ENCODE measurements at places on chromosomes 2 and 18.

GRCh38 chr18:13290856-13291271, 72.3 kb downstream of the LDLRAD4 start:
- DNase-seq: no peak

DNA sequence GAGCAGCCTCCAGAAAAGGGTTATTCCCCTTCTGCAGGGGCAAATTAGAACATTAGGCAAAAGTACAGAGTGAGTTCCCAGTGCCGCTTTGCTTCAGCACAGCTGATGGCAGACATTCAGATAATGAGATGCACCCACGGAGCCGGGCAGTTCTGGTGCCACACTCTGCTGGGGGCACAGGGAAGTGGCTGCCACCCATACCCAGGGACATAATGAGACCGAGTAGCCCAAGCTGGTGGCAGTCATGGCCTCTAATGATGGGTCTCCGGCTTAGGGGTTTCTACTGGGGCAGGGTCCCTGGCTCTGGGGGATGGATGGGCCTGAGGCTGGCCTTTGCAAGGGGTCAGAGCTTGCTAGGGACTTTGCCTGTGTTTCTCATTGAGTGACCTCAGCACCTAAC, 26.2 kb downstream of the GLI2 start:
- no peak for DNase-seq

- DNase-seq: no peak
Observed at GRCh38 chr2:98374286-98374685, 28.0 kb downstream of the CNGA3 start.

- no peak for DNase-seq
Observed at GRCh38 chr2:237889016-237889415, 29.6 kb downstream of the RAMP1 start.

DNA sequence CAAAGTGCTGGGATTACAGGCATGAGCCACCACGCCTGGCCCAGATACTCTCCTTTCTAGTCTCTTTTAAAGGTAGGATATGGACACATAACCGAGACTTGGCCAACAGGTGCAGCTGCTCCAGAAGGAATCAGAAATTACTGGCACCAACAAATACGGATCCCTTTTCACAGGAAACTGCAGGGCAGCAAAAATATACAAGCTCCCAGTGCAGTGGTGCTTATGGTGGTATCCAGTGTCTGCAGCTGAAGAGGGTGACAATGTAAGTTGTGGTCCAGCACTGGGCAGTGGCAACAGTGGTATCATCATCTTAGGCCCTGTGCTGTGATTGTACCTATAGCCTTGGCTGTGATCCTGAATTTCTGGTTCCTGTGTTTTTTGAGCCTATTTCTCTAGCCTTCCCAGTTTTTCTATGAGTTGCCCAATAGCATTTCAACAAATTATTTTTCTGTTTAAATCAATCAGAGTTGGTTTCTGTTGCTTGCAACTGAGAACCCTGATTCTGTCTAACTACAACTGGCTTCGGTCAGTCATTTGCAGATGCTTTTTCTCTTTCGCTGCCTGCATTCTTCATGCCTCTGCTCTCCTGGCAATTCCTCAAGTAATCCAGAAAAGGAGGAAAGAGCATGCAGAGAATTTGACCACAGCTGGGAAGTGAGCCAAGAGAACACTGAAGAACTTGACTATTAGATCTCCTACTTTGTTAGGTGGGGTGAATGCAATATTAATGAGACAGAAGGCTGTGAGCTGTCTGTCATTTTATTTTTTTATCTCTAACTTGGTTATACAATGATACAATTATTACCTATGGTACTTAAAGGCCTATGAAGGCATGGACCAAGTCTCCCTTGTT, 30.8 kb upstream of the EML4 start:
- DNase-seq: peak; percentile 79

DNA sequence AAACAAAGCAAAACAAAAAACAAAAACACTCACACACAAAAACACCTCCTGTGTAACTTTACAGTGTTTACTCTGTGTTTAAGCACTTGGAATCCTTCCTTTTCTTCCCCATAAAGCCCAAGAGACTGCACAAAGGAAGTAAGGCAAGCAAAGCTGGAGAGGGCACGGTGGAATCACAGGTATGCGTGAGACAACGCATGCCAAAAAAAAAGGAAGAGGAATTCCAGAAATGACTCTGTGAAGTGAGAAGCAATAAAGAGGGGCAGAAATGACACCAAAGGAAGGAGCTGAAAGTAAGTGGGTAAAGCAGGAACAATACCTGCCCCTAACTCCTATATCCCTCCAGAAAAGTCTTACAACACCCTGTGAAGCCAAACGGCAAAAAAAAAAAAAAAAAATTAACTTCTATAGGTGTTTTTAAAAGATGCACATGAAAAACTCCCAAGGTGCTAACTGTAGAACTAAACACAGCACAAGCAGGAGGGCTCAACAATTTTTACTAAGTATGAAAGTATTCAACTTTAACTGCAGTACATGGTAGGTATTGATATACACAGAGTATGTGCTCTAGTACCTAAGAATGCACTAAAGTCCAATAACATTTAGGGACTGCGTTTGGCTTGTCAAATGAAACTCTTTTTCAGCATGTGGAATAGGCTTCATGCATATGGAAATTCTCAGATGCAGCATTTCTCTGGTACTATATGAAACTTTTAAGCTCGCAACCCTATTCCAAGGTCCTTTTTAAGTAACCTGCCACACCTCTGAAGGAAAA, 9.1 kb downstream of the RND3 start:
- no peak for DNase-seq

GRCh38 chr2:213411582-213412289, 127.5 kb downstream of the SPAG16 start:
- no peak for DNase-seq

DNA sequence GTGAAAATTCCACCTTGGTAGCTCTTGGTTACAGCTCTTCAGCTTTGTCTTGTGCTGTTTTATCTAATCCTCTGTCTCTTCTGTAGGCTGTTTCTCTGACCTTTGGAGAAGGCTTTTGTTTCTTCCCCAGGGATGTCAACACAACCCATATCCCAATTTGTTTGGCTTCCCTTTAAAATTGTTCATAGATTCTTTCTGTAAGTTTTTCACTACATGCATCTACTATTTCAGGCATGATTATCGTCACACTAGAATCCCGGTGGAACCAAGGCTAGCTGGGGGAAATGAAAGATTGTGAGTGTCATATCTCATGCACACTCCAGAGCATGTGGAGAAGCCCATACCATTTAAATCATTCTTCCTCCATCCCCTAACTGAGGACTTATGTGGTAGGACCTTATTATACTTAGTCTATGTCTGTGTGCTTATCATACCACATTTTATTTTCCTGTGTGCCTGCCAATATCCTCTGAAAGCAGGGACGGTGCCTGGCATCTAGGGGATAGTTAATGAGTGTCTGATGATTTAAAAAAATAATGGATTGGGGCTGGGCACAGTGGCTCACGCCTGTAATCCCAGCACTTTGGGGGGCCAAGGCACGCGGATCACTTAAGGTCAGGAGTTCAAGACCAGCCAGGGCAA, 59.9 kb downstream of the CRIM1 start:
- no peak for DNase-seq

- DNase-seq: no peak
Observed at GRCh38 chr2:27191070-27191829, 20.6 kb upstream of the ATRAID start.

GRCh38 chr2:172931256-172931894, 144.3 kb upstream of the MAP3K20 start:
- DNase-seq: no peak

DNA sequence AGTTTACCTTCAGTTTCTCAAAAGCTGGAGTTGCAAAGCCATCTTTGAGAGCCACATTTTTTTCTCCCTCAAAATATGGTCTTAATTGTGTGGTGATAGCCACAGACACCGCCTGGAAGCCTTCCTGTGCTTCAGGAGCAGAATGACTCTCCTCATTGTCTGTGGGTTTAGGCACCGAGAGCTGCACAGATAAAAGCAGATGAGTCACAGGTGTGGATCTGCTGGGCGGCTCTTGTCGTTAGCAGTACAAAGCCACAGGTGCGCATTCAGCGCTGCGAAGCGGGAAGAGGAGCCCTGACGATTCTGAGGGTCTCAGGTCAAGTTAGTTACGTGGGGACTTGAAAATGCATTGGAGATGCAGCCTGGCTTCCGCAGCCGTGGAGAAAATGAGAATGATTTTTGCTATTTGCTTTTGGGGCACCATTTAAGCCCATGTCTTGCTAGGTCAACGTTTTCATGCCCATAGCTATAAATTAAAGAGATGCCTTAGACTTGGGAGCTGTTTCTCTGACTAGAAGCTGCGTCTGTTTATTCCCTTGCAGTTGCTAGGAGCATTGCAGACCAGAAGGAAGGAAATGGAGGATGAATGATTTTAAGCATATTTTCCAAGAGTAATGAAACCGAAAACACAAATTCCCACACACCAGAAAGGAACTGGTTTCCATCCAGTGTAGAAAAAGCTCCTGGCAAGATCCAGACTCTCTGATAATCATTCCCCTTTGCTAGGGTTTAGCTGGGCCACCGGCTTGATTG, 51.5 kb downstream of the KLHL29 start:
- DNase-seq: no peak

DNA sequence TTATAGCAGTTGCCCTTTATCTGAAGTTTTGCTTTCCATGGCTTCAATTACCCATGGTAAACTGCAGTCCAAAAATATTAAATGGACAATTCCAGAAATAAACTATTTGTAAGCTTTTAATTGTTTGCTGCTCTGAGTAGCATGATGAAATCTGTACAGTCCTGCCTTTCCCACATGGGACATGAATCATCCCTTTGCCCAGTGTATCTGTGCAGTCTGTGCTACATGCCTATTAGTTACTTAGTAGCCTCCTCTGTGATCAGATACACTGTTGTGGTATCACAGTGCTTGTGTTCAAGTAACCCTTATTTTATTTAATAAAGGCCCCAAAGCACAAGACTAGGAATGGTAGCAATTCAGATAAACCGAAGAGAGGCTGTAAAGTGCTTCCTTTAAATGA, 810.6 kb upstream of the PIK3C3 start:
- DNase-seq: peak; percentile 9

- DNase-seq: no peak
Observed at GRCh38 chr2:207332480-207333212, 166.9 kb upstream of the KLF7 start.

GRCh38 chr2:68377137-68377780, 12.2 kb downstream of the PLEK start:
- no peak for DNase-seq

GRCh38 chr2:156088587-156088986, 243.9 kb downstream of the NR4A2 start:
- DNase-seq: no peak

DNA sequence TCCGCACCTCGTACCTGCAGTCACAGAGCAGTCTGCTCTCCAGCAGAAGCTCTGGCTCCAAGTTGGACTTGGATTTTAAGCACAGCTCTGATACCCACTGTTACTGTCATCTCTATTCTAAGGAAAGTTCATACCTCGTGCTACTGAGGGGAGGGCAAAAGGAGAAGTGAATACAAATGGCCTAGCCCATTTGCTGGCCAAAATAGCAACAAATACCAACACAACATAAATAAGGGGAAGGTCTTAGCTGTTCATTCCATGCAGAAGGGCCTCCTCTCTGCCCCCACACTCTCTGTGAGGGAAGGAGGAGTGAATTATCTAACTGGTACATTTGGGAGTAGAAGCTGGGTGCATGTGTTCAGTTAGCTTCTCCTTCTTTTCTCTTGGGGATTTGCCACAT, 739.4 kb upstream of the RAB6C start:
- DNase-seq: no peak

- DNase-seq: no peak
Observed at GRCh38 chr18:7847357-7848053, 280.4 kb downstream of the PTPRM start.

GRCh38 chr2:71965530-71965929, 182.1 kb downstream of the CYP26B1 start:
- DNase-seq: no peak

DNA sequence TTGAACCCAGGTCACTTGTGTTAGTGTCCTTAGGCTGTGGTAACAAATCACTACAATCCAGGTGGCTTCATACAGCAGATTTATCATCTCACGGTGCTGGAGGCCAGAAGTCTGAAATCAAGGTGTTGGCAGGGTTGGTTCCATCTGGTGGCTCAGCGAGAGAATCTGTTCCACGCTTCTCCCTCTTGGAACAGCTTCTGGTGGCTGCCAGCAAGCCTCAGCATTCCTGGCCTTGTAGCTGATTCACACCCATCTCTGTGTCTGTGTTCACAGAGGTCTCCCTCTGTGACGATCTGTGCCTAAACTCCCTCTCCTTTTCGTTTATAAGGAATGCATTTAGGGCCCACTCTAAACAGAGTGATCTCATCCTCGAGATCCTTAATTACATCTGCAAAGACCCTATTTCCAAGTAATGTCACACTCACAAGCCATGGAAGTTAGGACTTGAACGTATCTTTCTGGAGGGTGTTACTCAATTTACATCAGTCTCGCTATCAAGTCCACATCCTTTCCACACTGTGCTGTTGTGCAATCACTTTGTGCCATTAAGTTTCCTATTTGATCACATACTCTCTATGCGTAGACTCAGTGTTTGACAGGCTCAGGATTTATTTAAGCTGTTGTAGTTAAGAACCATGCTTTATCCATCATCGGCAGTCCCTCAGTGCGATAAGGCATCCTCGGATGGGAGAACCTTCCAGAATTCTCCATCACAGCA, 164.4 kb downstream of the SOCS6 start:
- no peak for DNase-seq

- DNase-seq: no peak
Observed at GRCh38 chr18:24080861-24081260, 58.0 kb upstream of the CABYR start.

DNA sequence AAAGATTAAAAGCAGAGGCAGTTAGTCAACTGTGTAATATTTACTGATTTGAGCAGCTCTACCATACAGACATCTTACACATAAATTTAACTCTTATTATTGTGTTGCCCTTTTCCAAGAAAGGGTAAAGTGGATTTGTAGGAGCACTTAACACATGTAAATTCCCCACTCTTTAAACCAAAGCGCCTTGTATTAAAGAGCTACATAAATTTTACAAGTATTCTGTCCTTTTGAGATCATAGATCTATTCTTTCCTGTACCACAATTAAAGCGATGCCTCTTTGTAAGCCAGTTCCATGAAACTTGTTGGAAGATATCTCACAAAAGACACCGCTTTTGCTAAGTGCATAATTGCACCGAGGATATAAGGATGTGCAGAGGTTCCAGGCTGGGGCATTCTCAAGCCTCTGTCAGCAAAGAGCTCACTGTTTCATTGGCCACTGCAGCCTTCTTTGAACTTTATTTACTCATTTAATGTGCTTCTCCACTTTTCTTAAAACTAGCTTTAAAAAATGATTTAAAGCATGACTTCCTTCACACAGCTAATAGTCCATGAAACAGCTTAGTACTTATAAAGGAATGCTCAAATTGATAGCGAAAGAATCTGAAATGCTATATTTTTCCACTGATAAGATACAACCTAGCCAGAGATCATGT, 520.0 kb upstream of the TCF4 start:
- DNase-seq: no peak

- no peak for DNase-seq
Observed at GRCh38 chr18:1559563-1559962, 654.9 kb downstream of the ADCYAP1 start.

Data from amniotic stem cell (primary cell).